ENCODE measurements at places on chromosomes 2 and 18. TPM values are rescaled to one million over a fixed set of nuclear protein-coding genes. Genes with fewer than 3 reads are reported as not detected.

CSRNP3 gene
- 23.0 TPM for total RNA-seq

DNA sequence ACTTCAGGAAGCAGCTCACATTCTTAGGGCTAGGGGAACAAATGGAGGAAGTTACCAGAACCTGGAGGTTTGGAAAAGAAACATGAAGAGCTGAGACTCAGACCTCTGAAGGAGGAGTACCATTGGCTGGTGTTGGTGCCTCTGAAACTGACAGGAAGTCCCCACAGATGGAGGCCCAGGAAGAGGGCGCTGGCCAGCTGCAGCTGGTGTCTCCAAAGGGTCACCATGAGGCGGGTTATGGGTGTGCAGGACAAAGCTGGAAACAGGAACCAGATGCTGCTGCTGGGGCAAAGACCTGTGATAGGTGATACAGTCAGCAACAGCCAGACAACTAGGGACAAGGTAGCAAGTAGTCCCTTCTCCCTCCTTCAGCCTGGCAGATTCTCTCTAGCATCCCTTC, 136.5 kb upstream of the SERPINE2 start:
- DNase-seq = no peak
- H3K4me3 ChIP-seq = no peak overlapping the region
- H3K4me1 ChIP-seq = no peaks in the 10 kb centered on the region
- H3K27me3 ChIP-seq = no peaks in the 10 kb centered on the region
- no peak overlapping the region for H3K27ac ChIP-seq

INPP5D gene
- total RNA-seq = 2.2 TPM

GRCh38 chr2:20304411-20304810, 46.2 kb downstream of the PUM2 start:
- H3K36me3 ChIP-seq = peaks cover 5% of the 10 kb centered on the region
- peaks cover 4% of the 10 kb centered on the region for H3K4me1 ChIP-seq
- no peak overlapping the region for H3K4me3 ChIP-seq
- no peak overlapping the region for H3K27ac ChIP-seq

ZNF519 gene
- total RNA-seq = 18.5 TPM

DNA sequence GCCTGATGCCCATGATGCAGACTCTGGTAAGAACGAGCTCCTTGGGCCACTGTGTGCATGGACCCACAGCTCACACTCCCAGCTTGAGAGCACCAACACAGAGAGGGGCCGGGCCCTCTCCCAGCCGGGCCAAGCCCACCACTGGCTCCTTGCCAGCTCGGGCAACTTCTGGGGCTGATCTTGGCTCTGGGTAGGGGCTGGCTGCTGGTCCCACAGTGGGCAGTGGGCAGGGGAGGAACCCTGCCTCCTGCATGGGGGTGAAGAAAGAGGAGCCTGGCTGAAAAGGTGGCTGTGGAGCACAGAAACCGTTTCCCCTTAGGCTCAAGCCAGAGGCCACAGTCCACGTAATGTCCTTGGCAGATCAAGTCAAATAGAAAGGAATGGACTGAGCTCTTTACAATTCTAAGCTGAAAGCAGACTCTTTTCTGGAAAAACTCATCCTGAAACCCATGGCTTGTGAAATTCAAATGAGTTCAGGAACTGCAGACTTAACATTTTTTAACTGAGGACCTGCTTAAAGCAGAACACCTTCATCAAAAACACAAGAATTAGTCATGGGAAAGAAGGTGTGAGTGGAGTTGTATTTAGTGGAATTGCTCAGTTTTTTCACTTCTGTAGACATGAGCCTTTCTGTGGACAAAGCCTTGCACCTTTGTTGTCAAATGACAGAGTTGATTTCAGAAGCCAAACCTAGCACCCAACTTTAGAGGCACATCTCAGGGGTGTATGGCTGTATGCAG, 104.9 kb downstream of the STPG4 start:
- DNase-seq = no peak
- H3K27me3 ChIP-seq = peaks cover 9% of the 10 kb centered on the region
- no peak overlapping the region for H3K27ac ChIP-seq
- H3K36me3 ChIP-seq = no peaks in the 10 kb centered on the region
- H3K4me3 ChIP-seq = no peak overlapping the region

AQP12A gene
- total RNA-seq = not detected

GRCh38 chr2:241129086-241129871, 20.0 kb downstream of the PASK start:
- peaks cover 4% of the 10 kb centered on the region for H3K27me3 ChIP-seq
- DNase-seq = no peak
- H3K36me3 ChIP-seq = no peaks in the 10 kb centered on the region
- H3K4me3 ChIP-seq = no peak overlapping the region
- no peaks in the 10 kb centered on the region for H3K4me1 ChIP-seq
- H3K27ac ChIP-seq = no peak overlapping the region

- H3K27ac ChIP-seq = no peak overlapping the region
- H3K27me3 ChIP-seq = peaks cover 2% of the 10 kb centered on the region
These were observed 76.2 kb downstream of the CDK15 start for GRCh38 chr2:201882353-201883090.

DNA sequence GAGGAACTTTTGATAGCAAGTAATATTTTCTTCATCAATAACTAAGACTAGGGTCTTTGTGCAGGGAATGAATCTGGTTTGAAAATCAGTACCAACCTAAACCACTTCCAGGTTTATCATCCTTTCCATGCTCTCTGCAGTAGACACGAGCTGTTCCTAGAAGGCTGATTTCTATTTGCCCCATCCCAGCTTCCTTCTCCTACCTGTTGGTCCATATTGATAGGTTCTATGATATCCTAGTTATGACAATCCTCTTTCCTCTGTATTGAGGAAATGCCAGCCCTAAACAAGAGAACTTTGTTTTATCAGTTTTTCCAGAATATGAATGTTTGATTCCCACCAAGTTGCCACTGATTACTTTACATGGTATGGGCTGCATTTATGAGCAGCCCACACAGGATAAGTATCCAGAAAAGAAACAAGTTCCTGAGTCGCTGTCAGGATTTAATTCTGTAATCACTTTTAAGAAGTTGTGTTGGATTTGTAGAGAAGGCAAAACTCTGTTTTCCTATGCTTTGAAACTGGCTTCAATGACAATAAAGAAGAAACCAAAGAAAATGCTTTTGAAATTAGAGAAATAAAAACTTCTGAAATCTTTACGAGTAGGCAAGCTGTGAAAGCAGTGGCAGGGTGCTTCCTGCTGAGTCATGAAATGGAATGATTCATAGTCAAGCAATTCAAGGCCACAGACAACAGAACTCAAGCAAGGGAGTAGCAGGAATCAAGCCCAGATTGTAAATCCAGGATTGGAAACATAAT, 37.3 kb upstream of the TANK start:
- H3K27ac ChIP-seq = no peak overlapping the region
- no peaks in the 10 kb centered on the region for H3K36me3 ChIP-seq
- no peak overlapping the region for H3K4me3 ChIP-seq
- peaks cover 3% of the 10 kb centered on the region for H3K27me3 ChIP-seq

GRCh38 chr2:140593132-140593531, 1537.7 kb downstream of the LRP1B start:
- DNase-seq = no peak
- no peaks in the 10 kb centered on the region for H3K36me3 ChIP-seq
- H3K4me1 ChIP-seq = no peaks in the 10 kb centered on the region
- H3K27me3 ChIP-seq = no peaks in the 10 kb centered on the region
- no peak overlapping the region for H3K27ac ChIP-seq

DNA sequence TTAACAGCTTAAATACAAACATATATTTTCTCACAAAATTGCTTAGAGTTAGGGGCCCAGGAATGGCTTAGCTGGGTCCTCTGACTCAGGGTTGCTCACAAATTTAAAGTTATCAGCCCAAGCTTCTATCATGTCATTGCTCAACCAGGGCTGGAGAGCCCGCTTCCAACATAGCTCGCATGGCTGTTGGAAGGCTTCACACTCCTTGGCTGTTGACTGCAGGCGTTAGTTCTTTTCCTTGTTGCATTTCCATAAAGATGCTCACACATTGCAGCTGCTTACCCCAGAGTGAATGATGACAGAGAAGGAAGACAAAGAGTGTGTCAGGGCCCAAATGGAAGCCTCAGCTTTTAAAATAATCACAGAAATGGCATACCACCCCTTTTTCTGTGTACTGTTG, 62.9 kb upstream of the TFPI start:
- no peak for DNase-seq
- no peaks in the 10 kb centered on the region for H3K36me3 ChIP-seq
- no peak overlapping the region for H3K27ac ChIP-seq
